Left cardiac atrium (tissue), 4 donors: ENCODE measurements at places on chromosomes 4 and X. TPM values are rescaled to one million over a fixed set of nuclear protein-coding genes. Genes with fewer than 3 reads are reported as not detected.

- peak; percentile 32 for DNase-seq
These were observed 401 bp downstream of the SOWAHD start for GRCh38 chrX:119758731-119759247.

The ODAM gene
- not detected for total RNA-seq

DNA sequence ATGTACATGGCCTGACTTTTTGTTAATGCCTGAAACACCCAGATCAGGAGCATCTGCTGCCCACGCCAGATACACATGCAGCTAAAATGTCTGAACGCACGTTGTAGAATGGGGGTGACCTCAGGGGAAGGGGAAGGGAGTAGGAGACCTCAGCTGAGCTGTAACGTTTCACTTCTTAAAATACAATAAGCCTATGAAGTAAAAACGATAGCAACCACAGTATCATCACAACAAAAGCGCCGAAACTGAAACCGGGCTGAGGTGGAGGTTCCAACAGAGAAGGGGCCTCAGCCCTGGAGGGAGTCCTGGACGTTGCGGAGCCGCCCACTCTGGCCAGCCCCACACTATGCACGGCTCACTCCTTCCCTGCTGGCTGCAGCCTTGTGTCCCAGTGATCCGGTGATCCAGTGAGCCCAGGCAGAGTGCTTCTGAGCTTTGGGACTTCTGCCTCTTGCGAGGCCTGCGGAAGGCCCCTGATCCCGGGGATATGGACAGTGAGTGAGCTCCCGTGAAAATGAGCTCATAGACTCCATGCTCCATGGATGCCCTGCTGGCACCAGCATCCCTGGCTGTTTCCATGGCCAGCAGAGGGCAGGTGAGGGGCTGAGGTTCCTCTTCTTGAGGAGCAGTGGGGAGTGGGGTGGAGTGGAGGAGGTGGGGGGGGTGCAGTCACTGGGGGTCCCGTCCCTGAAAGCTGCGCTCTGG lies 52.0 kb downstream of the HMX1 start:
- DNase-seq = no peak

GRCh38 chrX:19862634-19863211 lies 24.7 kb downstream of the SH3KBP1 start:
- no peak for DNase-seq

GRCh38 chr4:84971319-84971932 lies 4.9 kb upstream of the WDFY3 start:
- DNase-seq = no peak

- no peak for DNase-seq
These were observed 674.3 kb upstream of the INTU start for GRCh38 chr4:126958482-126958881.

The SPIN2B gene
- 7.9 TPM for total RNA-seq

The YY2 gene
- total RNA-seq = 0.35 TPM

The RPS6KA6 gene
- total RNA-seq = 2.1 TPM

- DNase-seq = no peak
These were observed 25.9 kb downstream of the PLAC1 start for GRCh38 chrX:134632355-134632754.

DNA sequence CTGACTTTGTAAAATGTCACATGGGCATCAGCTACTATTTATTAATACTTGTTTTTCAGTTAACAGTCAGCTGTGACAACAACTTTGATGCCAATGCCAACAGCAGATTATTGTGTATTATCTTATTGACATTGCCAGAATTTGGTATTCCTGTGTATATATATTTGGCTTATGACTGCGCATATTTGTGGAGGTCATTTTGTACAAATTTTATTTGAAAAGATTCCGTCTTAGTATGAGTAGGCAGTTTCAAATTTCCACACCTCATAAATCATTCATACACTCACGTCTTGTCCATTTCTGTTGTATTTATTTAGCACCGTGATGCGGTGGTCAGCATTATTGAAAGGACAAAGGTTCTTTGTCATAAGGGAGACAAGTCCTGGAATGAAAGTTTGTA lies 558.2 kb upstream of the NDST4 start:
- no peak for DNase-seq

- peak; percentile 18 for DNase-seq
These were observed 78.7 kb upstream of the RASGEF1B start for GRCh38 chr4:81550388-81550859.

DNA sequence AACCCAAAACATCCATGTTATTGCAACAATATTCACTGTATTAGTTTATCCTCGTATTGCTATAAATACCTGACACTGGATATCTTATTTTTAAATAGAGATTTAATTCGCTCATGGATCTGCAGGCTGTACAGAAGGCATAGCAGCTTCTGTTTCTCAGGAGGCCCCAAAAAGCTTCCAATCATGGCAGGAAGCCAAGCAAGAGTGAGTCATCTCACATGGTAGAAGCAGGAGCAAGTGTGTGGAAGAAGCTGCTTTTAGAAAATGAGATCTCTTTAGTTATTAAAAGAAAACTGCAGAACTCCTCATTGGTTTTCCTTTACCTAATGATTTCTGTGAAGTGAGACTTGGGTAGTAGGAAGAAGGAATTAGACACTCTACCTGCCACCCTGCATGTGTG lies 16.4 kb downstream of the ZNF732 start:
- DNase-seq = no peak

The PRPS1 gene
- 24.3 TPM for total RNA-seq

GRCh38 chrX:56564164-56564885 lies 898 bp downstream of the UBQLN2 start:
- DNase-seq = peak; percentile 23

DNA sequence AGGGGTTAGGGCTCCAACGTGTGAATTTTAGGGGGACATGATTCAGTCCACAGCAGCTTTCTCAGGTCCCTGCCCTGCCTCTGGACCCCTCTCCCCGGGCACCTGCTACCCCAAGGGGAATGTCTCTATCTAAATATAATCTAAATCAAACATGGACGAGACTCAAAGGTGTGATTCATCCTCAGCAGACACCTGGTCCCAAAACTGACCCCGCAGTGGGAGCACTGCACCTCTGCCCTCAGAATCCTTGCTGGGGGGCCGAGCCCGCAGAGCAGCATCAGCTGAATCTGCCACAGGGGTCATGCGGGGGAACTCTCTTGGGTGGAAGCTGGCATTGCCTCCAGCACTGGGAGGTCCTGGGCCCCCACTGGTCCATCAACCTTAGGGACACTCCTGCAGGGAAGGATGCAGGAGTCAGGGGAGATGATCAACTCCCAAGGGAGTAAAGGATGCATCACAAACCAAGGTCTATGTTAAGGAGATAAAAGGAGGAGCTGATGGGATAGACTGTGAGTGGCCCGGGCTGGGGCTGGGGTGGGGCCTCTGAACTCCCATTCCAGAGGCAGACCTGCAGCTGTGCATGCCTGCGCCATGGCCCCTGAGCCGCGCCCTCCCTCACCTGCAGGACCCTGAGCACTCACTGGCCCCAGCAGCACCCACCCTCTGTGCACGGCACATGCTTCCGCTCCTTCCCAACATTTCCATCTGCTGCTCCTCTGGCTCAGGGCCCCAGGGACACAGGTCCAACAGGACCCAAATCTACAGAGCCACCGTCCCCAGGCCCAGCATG lies 54.0 kb downstream of the ADRA2C start:
- DNase-seq = peak; percentile 12

GRCh38 chr4:181536811-181537434 lies 706.3 kb upstream of the TENM3 start:
- no peak for DNase-seq

DNA sequence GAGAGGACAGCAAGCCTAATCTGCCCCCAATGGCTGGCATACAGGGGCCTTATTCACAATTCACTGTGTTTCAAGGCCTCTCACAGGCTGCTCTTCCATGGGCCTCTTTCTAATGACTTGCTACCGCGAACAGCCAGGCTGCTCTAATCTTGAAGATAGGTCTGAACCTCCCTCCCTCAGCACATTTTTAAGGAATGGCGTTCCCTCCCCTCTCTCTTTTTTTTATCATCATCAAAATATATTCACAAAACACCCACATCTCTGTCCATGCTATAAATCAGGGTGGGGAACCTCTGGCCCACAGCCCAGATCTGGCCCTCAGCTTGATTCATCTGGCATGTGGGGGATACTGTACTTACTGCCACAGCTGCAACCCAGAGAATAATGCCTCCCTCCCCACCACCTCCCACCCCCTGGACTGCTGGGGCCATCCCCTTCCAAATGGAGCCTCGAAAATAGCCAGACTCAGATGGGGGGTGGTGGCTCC lies 76.2 kb upstream of the PLAC1 start:
- no peak for DNase-seq

The LPAR4 gene
- 0.68 TPM for total RNA-seq

- DNase-seq = no peak
These were observed 21.5 kb downstream of the CXCL8 start for GRCh38 chr4:73761856-73762255.

- no peak for DNase-seq
These were observed 359.0 kb downstream of the HS3ST1 start for GRCh38 chr4:11069581-11070211.

- peak; percentile 37 for DNase-seq
These were observed 219.7 kb downstream of the DCLK2 start for GRCh38 chr4:150297861-150298474.

The DCTD gene
- 63.8 TPM for total RNA-seq

- DNase-seq = no peak
These were observed 19.9 kb downstream of the SH3BP2 start for GRCh38 chr4:2812612-2813354.

The ARHGAP6 gene
- 5.6 TPM for total RNA-seq

- DNase-seq = no peak
These were observed 98.5 kb downstream of the CENPC start for GRCh38 chr4:67446811-67447210.

GRCh38 chr4:121950680-121951520 lies 960 bp downstream of the TRPC3 start:
- DNase-seq = peak; percentile 33

The IL21 gene
- total RNA-seq = not detected

- DNase-seq = peak; percentile 47
These were observed 3.2 kb upstream of the PCDH19 start for GRCh38 chrX:100413229-100413628.

- DNase-seq = no peak
These were observed 4.0 kb downstream of the MRFAP1L1 start for GRCh38 chr4:6705646-6706045.

- no peak for DNase-seq
These were observed 13.5 kb downstream of the PRKX start for GRCh38 chrX:3699821-3700381.

The GRIA2 gene
- not detected for total RNA-seq

GRCh38 chrX:147848543-147849443 lies 62.9 kb upstream of the FMR1 start:
- DNase-seq = no peak

GRCh38 chr4:16496501-16496900 lies 270.2 kb upstream of the TAPT1 start:
- DNase-seq = no peak

GRCh38 chr4:68997040-68997439 lies 45.4 kb upstream of the UGT2A3 start:
- no peak for DNase-seq

The ADGRL3 gene
- total RNA-seq = 4.9 TPM

The PRRG3 gene
- total RNA-seq = 0.18 TPM

DNA sequence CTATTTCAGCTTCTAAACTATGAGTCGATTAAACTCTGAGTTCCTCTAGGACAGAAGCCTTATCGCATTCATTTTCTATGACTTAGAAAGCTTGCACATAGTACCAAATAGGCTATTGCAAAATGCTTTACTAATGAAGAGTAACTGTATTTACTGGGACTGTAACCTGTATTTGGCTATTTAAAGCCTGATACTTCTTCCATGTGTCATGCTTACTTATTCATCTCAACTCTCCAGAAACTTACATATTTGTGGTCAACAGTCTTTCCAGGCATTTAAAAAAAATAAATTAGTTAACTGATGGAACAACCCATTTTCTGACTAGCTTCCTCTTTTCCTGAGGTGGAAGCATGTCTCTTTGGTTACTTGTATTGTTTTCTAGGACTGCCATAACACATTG lies 467.9 kb downstream of the PCDH11X start:
- DNase-seq = no peak

GRCh38 chr4:23881674-23882337 lies 8.0 kb downstream of the PPARGC1A start:
- DNase-seq = no peak

DNA sequence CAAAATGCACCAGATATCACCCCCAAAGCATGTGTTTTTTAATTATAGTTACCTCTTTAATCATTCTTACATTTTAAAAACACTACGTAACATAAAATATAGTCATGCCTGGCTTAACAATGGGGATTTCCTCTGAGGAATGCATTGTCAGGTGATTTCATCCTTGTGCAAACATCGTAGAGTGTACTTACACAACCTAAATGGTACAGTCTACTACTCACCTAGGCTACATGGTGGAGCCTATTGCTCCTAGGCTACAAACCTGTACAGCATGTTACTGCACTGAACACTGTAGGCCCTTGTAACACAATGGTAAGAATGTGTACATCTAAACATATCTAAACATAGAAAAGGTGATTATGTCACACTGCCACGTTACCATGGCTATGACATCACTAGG lies 208.6 kb downstream of the SPOCK3 start:
- no peak for DNase-seq

DNA sequence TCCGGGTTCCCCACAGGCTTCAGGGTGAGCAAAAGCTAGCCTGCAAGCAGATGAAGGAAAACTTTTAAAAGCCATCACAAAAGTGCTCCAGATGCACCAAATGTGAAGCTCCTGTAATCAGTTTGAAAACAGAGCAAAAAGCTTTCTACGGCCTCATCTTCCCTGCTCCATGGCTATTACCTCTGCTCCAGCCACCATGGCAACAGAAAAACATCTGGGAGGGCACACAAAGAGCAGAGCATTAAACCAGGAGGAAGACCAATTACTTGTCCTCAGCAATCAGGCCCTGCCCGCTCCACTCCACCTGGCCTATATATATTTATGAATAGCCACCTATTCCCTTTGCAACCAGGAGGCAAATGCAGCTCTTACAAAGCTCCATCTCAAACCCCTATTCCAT lies 33.6 kb downstream of the TMEM154 start:
- DNase-seq = no peak

The MAML3 gene
- 3.0 TPM for total RNA-seq

DNA sequence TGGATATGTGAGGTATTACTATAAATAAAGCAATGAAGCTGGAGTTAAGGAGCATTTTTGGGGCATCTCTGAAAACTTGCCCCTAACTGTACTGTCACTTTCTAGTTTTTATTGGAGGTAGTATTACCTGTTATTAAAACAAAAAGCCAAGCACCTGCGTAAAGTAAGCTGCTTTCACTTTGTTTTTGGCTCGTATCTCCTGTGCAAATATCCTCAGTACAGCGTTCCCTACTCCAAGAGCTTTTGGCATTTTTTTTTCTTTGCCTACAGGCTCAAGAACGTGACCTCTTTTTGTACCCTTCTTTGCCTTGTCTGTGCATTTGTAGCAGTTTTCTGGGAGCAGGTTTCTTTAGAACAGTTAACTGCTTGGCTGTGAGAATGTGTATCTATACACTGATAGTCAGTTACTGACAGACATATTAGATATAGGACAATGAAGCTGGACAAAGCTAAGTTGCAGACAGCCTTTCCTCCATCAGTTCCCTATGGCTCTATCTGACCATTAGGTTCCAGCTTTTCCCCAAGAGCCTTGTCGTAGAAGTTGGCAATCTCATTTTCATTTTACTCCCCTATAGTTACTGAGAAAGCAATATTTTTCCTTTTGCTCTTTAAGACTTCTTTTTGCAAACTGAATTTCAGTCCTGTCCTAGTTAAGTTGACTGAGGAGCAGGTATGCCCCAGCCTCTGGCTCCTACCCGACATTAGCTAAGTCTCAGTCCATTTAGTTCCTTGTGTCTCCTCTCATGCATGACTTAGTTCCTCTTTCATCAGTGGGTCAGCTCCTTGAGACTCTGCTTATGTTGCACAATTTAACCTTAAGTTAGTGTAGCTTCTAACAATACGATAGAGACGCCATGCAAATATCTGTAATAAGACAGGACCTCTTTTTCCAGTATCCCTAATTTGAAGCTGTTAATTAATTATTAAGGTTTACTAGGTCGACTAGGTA lies 71.5 kb upstream of the HPRT1 start:
- DNase-seq = no peak

GRCh38 chr4:83212041-83212851 lies 72.4 kb downstream of the COQ2 start:
- DNase-seq = no peak
